Placental epithelial cell (primary cell): ENCODE measurements at places on chromosomes 5 and 9. TPM values are rescaled to one million over a fixed set of nuclear protein-coding genes. Genes with fewer than 3 reads are reported as not detected.

CDKN2A gene
- 33.4 and 36.4 TPM in 2 replicates for total RNA-seq

PCDHA9 gene
- under 0.01 TPM in 2 replicates for total RNA-seq

IL7R gene
- 0.39 TPM in 1 of 2 replicates, not detected in the other for total RNA-seq

IL9 gene
- not detected in 2 replicates for total RNA-seq

PCDHB4 gene
- 0.22 and 0.39 TPM in 2 replicates for total RNA-seq

PCDHGB3 gene
- 3.1 and 5.9 TPM in 2 replicates for total RNA-seq

CSF1R gene
- total RNA-seq, result 46.7 and 87.8 TPM in 2 replicates

SOHLH1 gene
- total RNA-seq, result not detected in 2 replicates

CDC37L1 gene
- 23.3 and 36.1 TPM in 2 replicates for total RNA-seq

TAL2 gene
- not detected in 2 replicates for total RNA-seq

LHX6 gene
- total RNA-seq, result 0.33 TPM in 1 of 2 replicates, not detected in the other

PAPPA gene
- 23.2 and 79.6 TPM in 2 replicates for total RNA-seq

IFNB1 gene
- not detected in 2 replicates for total RNA-seq

S1PR3 gene
- total RNA-seq, result 69.3 and 126 TPM in 2 replicates

LHX2 gene
- not detected in 2 replicates for total RNA-seq

SH3GL2 gene
- not detected in 2 replicates for total RNA-seq

TOR1A gene
- total RNA-seq, result 22.8 and 41.2 TPM in 2 replicates

ZNF618 gene
- total RNA-seq, result 0.22 and 0.39 TPM in 2 replicates

HMCN2 gene
- total RNA-seq, result 0.39 TPM in 1 of 2 replicates, not detected in the other

NXNL2 gene
- total RNA-seq, result 1.2 and 2.4 TPM in 2 replicates

PCDHA1 gene
- total RNA-seq, result not detected in 2 replicates

CENPH gene
- 8.2 and 14.9 TPM in 2 replicates for total RNA-seq

EQTN gene
- total RNA-seq, result 0.22 and 0.39 TPM in 2 replicates

GARIN3 gene
- total RNA-seq, result not detected in 2 replicates

LRRC70 gene
- 0.65 and 2.0 TPM in 2 replicates for total RNA-seq

ALDOB gene
- not detected in 2 replicates for total RNA-seq

SEMA6A gene
- total RNA-seq, result under 0.01 and 0.39 TPM in 2 replicates

SLC34A1 gene
- 0.11 and 0.39 TPM in 2 replicates for total RNA-seq

ADAMTS13 gene
- 2.0 and 4.7 TPM in 2 replicates for total RNA-seq

IER5L gene
- 18.1 and 29.9 TPM in 2 replicates for total RNA-seq

KCNT1 gene
- not detected in 2 replicates for total RNA-seq

DOCK2 gene
- total RNA-seq, result 1.2 TPM in 1 of 2 replicates, not detected in the other

NEUROG1 gene
- total RNA-seq, result not detected in 2 replicates

ZNF608 gene
- total RNA-seq, result 17.5 and 24.7 TPM in 2 replicates

ODF2 gene
- total RNA-seq, result 27.7 and 41.2 TPM in 2 replicates

PRDM9 gene
- total RNA-seq, result not detected in 2 replicates

KLHL3 gene
- total RNA-seq, result 1.6 and 4.3 TPM in 2 replicates

IFNA8 gene
- total RNA-seq, result not detected in 2 replicates

AK1 gene
- 12.2 and 43.2 TPM in 2 replicates for total RNA-seq

SEMA5A gene
- 322 and 351 TPM in 2 replicates for total RNA-seq

FOXD4 gene
- total RNA-seq, result under 0.01 TPM in 1 of 2 replicates, not detected in the other
